ENCODE measurements at places on chromosomes 4 and X.

DNA sequence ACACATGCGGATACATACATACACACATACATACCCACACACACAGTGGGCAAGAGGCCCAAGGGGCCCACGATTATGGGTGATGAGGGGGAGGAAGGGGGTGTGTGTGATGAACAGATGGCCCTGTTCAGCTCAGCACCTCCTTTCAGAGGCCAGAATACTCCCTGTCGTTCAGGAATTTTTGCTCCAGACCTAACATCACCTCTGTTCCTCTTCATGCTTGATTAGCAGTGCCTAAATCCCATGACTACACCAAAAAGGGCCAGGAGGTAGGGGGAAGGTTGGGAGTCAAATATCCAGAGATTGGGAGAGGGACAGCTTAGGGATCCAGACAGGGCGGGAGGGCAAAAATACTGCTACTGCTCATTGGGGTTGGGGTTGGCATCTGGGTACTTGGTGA lies 42.7 kb downstream of the SMC1A start:
- DNase-seq: no peak

GRCh38 chr4:123621072-123621705 lies 224.6 kb downstream of the SPRY1 start:
- no peak for DNase-seq

- no peak for DNase-seq
Observed at GRCh38 chr4:10050261-10050661, 29.0 kb upstream of the SLC2A9 start.

DNA sequence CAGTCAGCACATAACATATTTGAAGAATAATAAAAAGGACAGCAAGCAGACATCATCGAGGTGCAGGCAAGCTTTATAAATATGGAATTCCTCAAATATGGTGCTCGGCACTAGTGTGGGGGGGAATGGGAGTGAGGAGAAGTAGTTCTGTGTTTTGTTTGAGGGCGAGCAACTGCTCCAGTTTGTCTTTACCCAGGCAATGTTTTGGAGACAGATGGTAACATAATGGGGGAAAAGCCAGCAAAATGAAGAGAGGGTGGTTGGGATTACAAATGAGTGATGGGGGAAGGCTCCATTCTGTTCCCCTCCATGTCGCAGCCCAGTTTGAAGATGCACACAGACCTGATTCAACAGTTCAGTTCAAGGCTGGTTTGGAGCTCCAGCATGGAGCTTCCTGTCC lies 572.9 kb upstream of the DIPK2B start:
- no peak for DNase-seq

GRCh38 chr4:82050796-82051195 lies 323.0 kb downstream of the HNRNPD start:
- DNase-seq: no peak

- DNase-seq: no peak
Observed at GRCh38 chr4:139986689-139987501, 167.1 kb downstream of the MAML3 start.

GRCh38 chr4:127179256-127180087 lies 453.3 kb upstream of the INTU start:
- DNase-seq: no peak

DNA sequence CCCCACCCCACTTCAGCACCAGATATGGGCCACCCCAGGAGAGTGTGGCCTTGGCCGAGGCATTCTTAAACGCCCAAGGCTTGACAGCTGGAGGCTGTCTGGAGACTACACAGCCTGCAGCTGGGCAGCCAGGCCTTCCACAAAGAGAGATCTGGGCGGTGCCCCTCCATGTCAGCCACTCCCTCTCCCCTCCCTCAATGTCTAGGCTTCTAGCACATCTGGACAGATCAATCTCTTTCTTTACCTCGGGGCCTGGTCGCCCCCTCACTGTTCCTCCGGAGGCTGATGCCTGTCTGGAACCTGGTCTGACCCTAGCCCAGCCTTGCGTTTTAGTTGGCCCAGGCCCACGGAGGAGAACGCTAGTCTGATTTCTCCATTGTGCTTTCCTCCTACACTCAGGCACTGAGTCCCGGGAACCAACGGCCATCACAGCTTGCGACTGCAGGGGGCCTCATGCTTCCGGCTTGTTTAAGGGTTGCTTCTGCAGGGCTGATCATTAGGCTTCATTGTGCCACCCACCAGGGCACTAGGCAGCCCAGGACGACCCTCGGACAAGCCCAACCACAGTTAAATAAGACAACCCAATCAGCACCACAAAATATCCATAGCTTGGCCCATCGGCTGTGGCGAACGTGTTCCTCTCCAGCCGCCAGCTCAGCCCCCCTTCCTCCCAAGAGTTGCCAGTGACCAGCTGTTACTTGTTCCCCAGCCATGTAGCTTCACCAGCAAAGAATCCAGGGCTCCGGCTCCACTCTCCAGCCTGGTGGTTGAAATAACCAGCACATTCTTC lies 200.6 kb downstream of the BCOR start:
- no peak for DNase-seq

DNA sequence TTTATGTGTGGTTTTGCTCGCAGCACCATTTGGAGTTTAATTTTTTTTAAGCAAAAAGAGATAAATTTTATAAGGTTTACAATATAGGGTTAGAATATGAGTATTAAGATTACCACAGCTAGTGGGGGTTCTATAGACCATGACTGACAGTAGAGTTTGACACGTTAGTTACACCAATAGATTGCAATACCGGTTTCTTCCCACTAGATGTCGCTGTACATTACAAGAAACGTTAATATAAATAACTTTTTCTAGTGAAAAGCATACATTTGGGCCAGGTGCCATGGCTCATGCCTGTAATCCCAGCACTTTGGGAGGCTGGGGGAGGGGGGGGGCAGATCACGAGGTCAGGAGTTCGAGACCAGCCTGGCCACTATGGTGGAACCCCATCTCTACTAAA lies 433.6 kb downstream of the MAGEB5 start:
- DNase-seq: peak; percentile 1

GRCh38 chr4:108142870-108143269 lies 25.9 kb downstream of the LEF1 start:
- DNase-seq: no peak

DNA sequence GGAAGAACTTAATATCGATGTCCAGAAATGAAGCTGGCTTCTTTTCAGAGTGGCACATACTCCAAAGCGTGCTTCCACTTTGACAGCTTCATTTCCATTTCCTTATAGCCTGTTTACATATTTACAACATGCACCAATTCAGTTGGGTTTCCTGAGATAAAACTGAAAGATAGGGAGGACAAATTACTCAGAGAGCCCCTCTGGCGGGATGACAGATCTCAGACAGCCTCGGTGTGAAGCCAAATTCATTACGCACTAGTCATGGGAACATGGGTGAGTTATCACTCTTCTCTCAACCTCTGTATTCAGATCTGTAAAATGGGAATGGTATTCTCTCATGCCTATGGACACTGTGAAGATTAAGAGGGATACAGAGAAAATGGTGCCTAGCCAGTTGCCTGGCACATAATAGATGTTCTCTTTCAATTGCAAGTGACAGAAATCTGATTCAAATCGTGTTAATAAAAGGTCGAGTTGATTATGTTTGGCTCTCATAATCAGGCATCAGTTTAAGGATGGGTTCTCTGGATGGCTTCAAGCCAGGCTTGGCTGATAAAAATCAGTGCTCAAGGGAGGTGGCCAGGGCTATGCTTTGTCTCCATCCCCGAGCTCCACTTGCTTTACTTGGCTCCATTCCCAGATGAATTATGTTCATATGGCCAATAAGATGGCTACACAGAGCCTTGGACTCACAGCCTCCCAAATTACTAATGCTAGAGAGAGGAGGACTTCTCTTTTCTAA lies 132.2 kb upstream of the C1QTNF7 start:
- no peak for DNase-seq

GRCh38 chrX:135354288-135354687 lies 45.0 kb downstream of the ETDC start:
- DNase-seq: no peak

DNA sequence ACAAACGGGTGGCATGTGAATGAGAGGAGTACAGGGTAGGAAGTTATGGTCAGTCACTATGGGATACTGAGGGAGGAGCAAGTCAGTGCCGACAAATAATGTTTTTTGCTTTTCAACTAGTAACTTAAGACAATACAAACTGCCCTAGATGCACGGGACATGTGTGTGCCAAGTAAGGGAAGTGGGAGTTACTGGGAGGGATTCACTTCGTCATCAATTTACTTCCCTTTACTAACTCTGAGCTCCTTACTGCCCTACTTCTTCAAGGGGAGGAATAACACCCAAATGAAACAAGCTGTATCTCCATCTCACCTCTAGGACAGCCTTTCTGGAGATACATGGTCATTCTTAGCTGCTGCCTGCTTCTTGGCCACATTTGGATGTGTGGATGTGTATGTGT lies 97.7 kb downstream of the DGKK start:
- DNase-seq: no peak

DNA sequence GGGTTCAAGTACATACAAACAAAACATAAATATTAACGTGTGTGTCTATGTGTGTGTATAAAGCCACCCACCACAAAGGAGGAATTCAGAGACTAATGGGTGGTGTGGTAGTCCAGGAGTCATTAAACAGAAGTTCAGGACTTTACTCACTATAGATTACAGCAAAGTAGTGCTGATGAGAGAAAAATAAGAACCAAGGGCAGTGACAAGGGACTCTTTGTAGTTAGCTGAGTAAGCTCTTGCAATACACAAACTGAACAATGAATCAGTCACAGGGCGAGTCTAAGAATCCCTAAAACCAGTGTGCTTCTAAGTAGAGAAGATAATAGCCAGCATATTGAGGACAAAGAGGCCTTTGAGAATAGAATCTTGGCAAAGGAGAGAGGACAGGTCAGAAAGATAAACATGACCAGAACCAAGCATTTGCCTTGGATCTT lies 232.4 kb downstream of the PPP3CA start:
- DNase-seq: peak; percentile 96

DNA sequence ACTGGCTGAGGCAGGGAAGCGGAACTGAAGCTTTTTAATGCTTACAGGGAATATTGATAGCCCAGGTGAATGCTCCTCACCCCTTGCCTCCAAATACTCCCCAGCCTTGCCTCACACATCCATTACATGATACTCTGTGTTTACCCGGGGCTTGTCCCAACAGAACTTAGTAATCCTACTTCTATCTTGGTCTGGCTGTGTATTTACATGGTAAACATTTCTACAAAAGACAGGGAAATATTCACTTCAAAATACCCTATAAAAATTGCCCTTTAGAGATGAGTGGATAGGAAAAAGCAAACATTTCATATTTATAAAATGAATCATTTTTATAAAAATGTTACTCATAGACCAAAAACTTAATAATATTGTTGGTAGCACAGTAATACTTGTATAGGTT lies 120.1 kb downstream of the NHS start:
- no peak for DNase-seq

DNA sequence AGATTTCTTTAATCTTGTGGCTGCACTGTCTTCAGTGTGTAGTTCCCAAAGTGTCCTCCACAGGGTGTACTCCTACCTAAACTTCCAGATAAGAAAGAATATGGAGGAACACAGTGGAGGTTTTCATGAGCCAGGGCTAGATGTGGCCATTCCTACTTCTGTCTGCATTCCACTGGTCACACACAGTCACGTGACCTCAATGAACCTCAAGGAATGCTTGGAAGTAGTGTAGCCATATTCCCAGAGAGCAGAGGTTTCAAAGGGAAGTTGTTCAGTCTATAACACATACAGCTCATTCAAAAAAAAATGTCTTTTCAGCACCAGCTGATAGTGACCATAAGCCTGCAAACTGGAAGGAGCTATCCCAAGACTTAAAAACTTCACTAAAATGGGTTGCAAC lies 53.6 kb downstream of the ASB9 start:
- DNase-seq: no peak

- no peak for DNase-seq
Observed at GRCh38 chr4:151429957-151430570, 21.1 kb downstream of the FHIP1A start.

- DNase-seq: no peak
Observed at GRCh38 chrX:100204534-100204933, 205.5 kb downstream of the PCDH19 start.

DNA sequence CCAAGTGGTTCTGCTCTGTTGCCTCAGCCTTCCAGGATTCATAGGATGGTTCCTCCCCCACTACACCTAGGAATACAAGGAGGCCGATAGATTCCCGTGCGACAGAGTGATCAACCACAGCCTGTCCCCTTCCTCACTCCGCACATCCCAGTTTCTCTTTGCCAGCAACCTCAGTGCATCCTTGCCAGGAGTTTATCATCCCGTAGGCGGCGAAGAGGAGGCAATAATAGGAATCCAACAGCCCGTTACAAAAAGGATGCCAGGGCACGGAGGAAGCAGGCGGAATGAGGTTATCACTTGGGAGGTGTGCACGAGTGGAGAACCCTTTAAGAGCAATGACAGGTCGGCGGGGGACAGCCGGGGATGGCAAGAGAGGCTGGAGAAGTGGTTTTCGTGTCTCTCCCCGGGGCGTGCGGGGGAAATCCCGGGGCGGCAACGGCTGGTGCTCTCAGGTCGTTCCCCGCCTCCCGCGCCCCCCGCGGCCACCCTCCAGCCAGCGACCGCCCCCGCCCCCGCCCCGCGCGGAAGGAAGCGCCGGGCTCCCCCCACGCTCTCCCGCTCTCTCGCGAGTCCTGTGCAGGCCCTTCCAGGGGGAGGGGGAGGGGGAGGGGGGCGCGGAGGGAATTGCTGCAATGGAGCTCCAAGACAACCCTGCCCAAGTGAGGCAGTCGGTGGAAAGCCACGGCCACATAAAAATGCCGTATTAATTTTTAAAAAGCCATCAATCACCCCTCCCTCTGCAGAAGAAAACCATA lies 1.6 kb downstream of the PPP3CA start:
- peak; percentile 48 for DNase-seq

- DNase-seq: no peak
Observed at GRCh38 chr4:190014771-190015537, 12.1 kb downstream of the FRG2 start.

GRCh38 chrX:283115-283845 lies 2.1 kb downstream of the PLCXD1 start:
- DNase-seq: peak; percentile 96

DNA sequence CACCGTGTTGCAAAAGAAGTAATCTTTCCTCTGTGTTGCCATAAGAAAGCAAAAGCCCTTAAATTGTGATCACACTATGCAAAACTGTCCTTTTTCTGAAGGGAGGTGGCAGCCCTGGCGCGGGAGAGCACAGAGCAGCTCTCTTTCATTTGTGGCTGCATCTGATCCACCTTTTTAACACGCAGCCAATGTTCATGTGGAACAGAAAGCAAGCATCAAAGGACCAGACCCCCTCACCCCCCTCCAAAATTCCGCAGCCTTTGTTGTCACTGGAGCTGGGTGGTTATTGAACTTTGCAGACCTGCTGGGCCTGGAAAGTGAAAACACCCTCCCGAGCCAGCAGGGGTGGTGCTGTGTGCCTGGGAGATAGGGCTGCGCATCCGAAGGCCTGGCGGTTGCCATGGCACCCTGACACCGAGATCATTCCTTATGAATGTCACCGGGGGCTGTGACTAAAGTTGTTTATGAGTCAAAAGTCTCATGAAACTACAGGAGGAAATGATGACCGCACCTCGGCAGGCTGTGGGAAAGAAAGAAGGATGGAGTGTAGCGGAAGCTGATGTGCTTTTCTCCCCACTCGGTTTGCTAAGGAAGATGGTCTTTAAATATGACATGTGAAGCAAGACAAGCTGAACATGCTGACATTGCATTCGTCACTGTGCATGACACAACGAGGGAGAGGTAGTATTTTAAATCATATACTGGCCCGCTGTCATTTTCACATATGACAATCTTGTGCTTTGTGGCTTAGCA lies 367.4 kb downstream of the UNC5C start:
- DNase-seq: no peak
